ENCODE measurements at places on chromosomes 5 and 9.

DNA sequence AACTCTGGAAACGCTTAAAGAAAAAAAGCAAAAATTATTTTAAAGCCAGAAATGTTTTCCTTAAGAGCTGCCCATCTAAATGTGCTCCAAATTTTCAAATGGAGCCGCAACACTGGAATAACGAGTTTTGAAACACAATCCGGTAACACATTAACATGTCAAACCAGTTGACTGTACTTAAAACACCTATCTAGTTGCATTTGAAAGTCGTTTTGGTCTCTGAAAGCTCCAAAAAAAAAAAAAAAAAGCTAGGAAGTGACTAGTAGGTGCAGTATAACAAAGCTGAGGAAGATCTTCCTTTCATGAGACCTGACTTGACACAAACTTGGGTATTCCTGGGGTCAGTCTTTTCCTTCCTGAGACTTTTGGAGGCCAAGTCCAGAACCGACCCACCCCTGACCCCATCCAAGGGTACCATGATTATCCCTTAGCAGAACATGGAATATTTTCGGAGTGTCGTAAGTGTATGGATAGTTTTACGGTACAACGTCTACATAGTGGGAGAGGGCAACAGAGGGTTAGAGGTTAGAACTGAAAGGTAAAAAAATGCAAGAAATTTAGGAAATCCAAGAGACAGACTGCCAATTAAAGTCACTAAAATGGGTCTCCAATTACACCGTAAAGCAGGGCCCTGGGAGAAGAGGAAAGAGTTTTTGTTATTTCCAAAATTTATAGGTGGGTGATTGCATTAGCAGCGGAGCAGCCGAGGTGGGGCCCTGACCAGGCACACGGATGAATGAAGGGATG is 812 bp downstream of the CETN3 start:
- DNase-seq: no peak

- DNase-seq: no peak
These were observed 196.4 kb downstream of the NR3C1 start for GRCh38 chr5:143207058-143207457.

- no peak for DNase-seq
These were observed 521.7 kb upstream of the DAB2 start for GRCh38 chr5:39946356-39947045.

DNA sequence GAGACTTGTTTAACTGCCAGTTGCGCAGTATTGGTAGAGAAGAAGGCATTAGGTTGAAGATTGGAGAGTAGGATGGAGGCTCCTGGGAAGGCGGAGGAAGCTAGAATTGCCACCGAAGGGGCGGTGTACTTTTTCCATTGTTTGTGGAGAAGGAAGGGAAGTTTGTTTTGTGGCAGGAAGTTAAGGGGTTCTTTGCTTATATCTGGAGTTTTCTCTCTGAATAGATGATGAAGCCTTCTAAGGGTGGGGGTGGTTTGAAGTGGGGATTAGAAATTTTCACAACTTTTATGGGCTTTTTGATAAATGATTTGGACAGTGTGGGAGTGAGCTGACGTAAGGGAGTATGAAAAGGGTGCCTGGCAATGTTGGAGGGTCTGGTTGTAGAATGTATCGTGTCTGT is 59.3 kb downstream of the SNX30 start:
- no peak for DNase-seq

DNA sequence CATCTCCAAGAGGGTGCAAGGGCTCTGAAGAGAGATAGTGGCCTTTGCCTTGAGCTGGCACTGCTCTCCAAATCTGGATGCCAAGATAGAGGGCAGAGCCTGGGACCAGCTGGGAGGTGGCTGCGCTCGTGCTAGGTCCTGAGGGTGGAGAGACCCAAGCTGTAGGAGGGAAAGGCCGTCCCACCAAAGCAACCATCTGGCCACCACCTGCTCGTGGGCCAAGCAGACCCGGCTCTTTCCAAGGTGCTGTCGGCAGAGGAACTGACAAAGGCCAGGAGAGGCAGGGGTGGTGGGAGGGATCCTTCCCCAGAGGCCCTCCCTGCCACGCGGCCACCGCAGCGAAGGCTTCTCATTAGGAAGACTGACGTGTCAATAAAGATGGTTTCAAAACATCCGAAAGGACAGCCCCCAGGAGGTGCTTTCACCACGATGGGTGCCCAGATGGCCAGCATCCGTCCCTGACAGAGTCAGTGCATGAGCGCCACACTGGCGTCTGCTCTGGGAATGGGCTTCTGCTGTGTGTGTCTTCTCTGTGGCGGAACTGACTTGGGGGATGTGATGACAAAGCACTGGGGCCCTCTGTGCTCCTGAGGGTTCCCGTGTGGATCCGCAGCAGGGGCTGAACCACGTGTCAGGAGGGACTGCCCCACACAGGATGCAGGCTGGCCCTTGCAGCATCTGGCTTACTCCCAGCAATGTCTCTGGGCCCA is 213.5 kb downstream of the FANCC start:
- no peak for DNase-seq

DNA sequence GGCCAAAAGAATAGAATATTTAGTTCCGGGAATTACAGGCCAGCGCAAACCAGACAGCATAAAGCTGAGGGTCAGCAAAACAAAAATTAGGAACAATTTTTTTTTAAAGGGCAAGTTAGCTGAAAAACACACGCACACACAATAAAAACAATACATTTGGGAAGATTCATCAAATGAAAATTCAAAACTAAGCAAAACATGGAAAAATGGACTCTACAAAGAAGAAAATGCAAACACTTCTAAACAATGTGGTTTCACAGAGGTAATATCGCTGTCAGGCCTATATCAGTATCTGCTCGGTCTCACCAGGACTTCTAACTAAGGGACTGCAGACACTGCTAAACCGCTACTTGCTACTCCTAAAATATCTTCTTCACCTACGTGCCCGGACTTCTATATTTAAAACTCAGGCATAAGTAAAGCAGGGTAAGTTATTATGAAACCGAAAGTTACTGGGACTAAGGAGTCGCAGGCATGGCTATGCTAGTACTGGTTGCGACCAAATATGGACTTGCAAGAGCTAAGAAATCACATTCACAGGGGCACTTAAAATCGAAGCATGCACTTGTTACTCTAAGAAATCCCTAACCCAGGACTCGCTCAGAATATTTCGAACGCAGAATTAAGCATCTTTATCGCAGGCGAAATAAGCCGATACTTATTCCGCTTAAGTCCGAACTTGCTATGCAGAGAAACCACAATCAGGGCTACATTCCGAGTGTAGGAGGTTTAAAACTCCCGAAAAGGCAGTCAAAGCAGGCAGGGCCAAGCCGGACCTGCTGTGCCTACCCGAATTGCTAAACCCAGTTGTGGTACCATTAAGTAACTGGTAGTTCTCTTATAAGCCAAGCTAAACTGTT is 2.3 kb downstream of the ANXA2R start:
- no peak for DNase-seq

GRCh38 chr5:159668556-159668955 is 247.7 kb upstream of the ADRA1B start:
- DNase-seq: no peak

GRCh38 chr5:160438316-160439204 is 16.9 kb downstream of the PTTG1 start:
- DNase-seq: peak; percentile 77

DNA sequence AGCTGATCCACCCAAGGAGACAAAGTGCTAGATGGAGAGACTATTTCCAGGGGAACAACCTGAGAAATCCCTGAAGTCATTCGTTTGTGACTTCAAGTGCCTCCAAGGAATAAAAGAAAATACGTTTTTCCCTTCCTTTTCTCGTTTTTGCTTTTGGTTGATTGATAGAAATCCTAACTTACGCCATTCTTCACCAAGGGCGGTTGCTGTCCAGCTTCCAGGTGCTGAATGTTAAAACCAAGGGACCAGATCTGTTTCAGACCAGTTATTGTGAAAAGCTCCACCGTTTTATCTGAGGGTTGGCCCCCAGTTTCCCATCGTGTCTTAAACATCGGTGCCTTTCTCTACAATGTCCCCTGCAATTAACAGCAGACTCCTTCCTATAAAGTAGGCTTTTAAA is 600.7 kb upstream of the SGCD start:
- DNase-seq: no peak

DNA sequence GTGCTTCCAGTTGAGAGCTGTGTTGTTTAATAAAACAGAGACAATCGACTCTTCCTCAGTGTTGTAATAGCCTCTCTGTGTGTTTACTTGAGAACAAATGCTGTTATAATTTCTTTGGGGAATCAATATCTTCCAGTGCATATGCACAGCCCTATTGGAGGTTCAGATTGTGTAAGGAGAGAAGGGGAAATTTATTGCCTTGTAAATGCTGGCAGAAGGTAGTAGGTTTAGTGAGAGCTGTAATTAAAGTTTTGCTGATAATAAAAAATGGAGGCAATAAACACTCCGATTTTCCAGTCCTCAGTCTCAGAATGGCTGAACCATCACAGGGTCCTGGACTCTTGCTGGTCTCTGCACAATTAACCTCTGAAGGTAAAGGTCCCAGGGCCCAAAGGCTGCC is 128.3 kb downstream of the C5orf15 start:
- DNase-seq: no peak
